ENCODE measurements at places on chromosomes 6 and 20.

DNA sequence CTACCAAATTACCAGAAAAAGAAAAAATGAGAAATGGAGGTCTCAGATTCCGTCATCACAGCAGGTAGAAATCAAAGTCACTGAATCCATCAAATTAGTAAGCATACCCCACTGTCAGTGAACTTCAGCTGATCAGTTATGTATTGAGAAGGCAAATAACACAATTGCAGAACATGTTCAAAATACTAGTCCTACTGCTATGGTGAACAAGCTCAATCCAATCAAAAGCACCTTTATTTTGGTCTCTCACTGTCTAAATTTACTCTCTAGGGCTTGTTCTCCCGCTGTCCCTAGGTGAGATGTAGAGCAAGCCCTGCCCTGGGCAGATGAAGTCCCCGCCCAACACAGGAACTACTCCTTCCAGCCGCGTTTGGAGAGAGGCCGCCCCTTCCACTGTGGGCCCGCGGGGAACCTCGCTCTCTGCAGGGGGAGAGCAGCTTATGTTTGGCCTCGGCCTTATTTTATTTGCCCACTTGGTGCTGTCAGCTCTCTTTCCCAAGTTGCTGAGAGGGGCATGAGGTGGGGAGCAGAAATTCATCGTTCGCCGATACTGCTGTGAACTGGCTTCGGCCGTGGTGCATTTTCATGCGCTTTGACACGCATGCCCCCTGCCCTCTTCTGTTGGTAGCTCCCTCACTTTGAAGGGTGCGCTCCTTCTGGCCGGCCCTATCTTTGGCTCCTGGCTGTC lies 14.3 kb upstream of the MAP1LC3A start:
- DNase-seq: no peak

- no peak for DNase-seq
These were observed 316.1 kb downstream of the TAF4 start for GRCh38 chr20:61749406-61750075.

DNA sequence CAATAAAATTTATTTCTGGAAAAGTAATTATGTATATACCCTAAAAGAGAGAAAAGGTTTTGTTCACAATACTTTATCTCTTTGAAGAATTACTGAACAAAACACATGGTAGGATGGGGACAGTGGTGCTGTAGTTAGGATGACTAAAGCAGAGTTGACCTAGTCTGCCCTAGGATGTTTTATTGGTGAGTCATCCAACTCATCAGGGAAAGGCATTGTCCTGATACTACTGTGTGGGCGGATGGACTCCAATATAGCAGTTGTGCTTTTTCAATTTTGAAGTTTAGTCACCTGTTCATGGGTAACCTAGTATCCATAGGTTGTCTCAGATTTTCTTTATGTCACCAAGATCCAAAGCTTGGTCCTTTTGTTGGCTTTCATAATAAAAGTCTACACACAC lies 53.3 kb upstream of the EYS start:
- no peak for DNase-seq

DNA sequence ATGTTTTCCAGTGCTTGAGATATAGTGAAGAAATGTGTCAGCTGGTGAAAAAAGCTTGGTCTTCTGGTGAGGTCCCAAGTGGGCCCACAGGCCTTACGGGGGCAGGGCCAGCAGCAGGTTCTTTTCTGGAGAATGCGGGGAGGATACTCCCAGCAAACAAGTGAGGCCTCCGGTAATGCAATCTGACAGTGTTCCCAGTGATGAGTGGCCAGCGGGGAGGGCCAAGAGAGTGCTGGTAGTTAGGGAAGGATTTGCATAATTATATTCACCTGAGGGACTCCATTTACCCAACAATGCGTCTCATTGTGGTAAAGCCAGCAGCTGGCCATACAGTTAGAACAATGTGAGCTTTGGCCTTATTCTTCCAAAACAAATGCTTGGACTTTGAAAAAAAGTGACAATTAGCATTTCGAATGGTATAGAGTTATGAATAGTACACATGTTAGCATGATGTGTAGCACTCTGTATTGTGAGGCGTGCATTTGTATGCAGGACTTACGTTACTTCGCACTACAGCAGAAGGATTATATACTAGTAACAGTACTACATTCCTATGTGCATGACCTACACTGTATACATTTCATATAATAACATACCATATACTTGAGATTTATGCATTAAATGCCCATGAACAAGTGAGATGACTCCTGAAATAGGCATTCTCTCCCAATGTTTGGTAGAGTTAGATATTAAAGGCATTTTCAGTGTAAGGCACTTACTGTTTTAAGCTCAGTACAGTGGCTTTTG lies 69.8 kb downstream of the MYB start:
- DNase-seq: no peak

GRCh38 chr6:134806180-134806798 lies 143.6 kb downstream of the ALDH8A1 start:
- no peak for DNase-seq

- peak; percentile 11 for DNase-seq
These were observed 2.8 kb downstream of the SOX4 start for GRCh38 chr6:21596145-21596948.

GRCh38 chr20:46307139-46307998 lies 929 bp downstream of the CDH22 start:
- DNase-seq: peak; percentile 55

- no peak for DNase-seq
These were observed 281.6 kb downstream of the PLCB1 start for GRCh38 chr20:8413691-8414090.

DNA sequence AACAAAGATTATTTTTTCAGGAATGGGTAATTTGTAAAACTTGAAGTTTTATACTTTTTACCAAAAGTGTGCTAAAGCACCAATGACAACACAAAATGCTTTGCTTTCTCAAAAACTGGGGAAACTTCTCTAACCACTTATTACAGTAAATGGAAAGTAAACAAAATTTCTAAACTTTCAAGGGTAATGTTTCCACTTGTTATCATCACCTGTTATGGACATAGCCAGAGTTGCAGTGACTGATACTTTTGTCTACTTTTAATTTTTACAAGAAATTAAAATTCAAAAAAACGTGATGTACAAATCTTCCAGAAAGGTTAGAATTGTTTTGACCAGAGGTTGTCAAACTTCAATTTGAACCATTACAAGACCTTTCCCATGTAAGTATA lies 99.9 kb downstream of the JAG1 start:
- DNase-seq: no peak

GRCh38 chr6:80974579-80974978 lies 777.9 kb downstream of the TENT5A start:
- DNase-seq: no peak

- DNase-seq: no peak
These were observed 195.8 kb downstream of the HAO1 start for GRCh38 chr20:7744411-7744810.
